NCI-H2171 (cell line): ENCODE measurements at places on chromosomes 3 and 15.

DNA sequence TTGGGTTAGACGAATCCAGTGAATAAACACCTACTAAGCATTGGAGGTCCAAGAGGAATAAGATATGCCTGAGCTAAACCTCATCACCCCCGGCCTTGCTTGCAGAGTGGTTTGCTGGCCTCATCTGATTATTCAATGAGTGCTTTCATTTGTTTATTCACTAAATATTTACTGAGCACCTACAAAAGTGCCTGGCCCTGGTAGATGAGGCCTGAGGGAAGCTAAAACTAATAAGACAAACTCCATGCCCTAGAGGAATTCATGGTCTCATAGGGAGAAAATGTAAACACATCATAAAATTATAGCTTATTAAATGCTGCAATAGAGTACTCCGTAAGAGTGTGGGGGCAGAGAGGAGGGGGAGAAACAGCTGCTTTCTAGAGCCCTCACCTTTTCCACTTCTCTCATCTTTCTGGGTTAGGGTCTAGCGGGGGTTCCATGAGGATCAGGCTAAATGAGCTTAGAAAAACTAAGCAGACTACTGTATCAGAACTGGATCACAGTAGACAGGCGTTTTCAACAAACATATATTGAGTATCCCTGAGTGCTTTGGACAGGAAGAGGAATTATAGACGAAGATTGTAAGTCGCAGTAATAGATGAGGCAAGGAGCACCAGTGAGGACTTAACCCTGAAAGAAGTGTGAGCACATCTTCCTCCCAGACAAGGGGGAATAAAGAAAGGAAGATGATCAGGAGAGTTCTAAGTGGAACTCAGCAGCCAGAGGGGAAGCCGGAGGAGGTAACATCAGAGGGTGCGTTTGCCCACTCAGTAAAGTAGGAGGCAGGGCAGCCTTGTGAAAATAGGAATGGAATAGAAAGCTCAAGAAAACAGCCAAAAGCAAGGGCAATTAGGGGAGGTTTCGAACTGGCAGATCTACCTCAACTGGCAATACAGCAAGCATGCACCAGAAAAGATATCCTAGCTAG lies 31.5 kb upstream of the LAMP3 start:
- DNase-seq: no peak

DNA sequence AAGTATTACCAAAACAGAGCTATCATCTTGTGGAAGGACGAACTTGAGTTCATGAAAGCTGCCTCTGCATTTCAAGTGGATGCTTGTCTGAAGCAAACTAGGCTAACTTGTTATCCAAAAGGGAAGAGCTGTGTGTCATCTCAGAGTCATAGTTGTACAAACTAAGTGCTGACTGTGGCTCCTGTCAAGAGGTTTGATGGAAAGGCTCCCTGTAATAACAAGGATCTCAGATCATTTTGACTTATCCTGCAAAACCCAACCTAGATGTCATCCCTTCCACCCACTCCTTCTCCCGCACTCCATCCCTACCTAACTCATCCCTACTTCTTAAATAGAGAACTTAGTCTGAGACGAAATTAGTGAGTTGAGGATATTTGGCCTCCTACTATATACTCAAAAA lies 110.8 kb downstream of the NR2E3 start:
- no peak for DNase-seq

DNA sequence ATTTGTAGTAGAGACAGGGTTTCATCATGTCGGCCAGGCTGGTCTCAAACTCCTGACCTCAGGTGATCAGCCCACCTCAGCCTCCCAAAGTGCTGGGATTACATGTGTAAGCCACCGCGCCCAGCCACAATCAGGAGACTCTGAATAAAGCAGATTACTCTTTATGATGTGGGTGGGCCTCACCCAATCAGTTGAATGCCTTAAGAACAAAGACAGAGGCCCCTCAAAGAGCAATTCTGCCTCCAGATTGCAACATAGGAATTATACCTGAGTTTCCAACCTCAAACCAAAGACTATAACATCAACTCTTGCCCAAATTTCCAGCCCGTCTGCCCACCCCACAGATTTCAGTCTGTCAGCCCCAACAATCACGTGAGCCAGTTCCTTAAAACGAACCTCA lies 18.8 kb upstream of the FAM174B start:
- DNase-seq: no peak

DNA sequence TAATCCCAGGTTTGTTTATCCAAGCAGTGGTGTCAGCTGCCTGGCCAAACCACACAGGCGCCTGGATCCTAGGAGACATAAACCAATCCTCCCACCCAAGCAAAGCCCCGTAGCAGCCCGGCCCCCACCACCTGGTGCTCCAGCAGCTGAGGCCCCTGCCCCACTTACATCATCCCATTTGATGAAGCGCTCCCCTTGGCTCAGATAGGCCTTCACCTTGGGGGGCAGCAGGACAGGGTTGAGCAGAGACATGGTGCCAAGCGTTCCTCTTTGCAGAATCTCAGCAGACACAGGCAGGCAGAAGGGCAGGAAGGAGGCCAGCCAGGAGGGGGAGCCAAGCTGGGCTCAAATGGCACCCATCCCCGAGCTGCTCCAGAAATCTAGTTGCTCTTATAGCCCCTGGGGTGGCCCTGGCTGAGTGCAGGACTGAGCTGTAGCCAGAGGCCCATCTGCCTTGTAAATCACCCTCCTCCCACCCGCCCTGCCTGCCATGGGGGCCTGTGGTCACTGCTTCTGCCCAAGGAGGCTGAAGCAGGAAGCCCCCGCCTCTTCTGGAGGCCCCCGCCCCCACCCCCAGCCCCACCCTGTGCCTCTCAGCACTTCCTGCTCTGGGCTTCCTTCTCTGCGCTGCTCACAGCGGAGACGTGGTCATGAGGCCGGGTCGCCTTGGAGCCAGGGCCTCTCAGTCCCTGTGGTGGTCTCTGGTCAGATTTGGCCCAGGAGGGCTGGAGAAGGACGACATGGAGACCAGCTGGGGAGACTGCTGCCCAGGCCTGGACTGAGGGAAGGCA lies at the start of gene PLCB2:
Gene PLCB2, minus strand, starts transcription at position 515 of the 791 bp plus-strand sequence. Its CDS starts 263 bp downstream, at position 252.
- no peak for DNase-seq

DNA sequence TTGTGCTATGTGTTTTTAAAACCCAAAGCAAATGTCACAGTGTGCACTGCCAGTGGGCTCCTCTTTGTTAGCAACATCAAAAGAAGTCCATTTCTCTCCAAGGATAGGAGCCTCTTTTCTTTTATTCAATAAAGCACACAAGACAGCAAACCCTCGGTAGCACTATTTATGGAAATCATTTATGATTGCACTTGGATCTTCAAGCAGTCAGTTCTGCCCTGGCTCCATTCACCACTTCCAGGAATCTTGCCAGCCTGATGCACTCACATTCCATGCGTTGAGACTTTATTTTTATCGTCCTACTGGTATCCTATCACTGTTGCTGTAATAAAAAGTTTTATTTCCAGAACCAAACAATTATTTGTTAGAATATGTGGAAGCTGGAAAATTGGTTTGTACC lies 412.1 kb downstream of the TBL1XR1 start:
- no peak for DNase-seq

- no peak for DNase-seq
Measured at GRCh38 chr3:18556503-18557135, 131.5 kb upstream of the SATB1 start.
